ENCODE measurements at places on chromosomes 5 and 9.

GRCh38 chr9:14393418-14393817 lies 79.5 kb upstream of the NFIB start:
- no peak for DNase-seq

DNA sequence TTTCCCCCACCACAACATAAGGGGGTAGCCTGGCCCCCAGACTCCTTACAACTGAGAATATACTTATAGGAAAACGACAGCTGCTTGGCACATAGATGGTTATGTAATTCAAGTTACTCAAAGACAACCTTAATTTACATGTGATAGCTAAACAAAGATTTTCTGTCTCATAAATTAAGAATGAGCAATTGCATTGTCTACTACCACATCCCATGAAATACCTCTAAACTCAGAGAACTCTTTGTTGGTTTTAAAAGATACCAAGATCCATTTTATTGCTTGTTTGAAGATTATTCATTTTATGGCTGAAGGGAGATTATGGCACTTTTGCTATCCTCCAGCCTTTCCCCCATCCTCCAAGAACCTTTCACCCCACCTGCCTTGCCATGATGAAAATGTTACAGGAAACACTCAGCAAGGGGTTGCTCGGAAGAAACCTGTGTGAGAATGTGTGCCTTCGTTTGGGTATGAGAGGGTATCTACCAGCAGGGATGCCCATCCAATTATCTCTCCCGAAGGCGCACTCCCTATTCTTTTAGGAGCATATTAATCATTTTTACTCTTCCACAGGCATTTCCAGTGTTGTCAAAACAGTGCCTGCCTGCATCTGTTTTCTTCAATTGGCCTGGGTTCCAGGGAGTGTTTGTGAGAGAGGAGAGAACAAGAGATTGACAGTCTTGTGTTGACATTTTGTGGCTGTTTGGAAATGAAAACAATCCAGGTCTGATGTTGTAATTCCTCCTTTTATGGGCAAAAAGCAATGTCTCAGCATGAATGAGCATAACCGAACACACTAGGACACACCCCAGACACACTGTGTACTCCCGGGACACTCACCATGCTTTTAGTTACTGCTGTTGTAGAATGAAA lies 208.0 kb upstream of the ANKRD55 start:
- no peak for DNase-seq

- no peak for DNase-seq
Observed at GRCh38 chr5:87151547-87151946, 116.1 kb upstream of the RASA1 start.

- no peak for DNase-seq
Observed at GRCh38 chr5:156971415-156971814, 8.4 kb upstream of the TIMD4 start.

- DNase-seq: no peak
Observed at GRCh38 chr9:121613009-121613752, 38.3 kb upstream of the DAB2IP start.

GRCh38 chr5:175729829-175730277 lies 72.0 kb downstream of the HRH2 start:
- peak; percentile 88 for DNase-seq
